ENCODE measurements at places on chromosomes 11 and 22.
A peak's percentile ranks its signal among the peaks of the same experiment; 100 is the strongest.

- DNase-seq: no peak
Observed at GRCh38 chr22:29148036-29148435, 57.7 kb upstream of the EMID1 start.

DNA sequence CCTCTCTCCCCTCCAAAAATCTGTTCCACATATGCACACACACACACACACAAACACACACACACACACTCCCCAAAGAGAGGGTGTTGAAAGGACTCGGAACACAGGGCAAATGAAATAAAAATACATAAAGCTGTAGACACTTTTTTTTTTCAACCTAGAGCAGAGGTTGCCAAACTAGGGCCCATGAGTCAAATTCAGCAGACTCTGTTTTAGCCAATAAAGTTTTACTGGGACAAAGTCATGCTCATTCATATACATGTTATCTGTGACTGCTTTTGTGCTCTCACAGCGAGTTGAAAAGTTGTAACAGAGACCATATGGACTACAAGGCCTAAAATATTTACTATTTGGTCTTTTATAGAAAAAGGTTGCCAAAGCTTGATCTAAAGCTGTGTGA lies 8.9 kb downstream of the IMMP1L start:
- no peak for DNase-seq

- no peak for DNase-seq
Observed at GRCh38 chr22:37599153-37599552, 9.5 kb upstream of the GGA1 start.

GRCh38 chr11:100956351-100956750 lies 173.3 kb downstream of the PGR start:
- no peak for DNase-seq

DNA sequence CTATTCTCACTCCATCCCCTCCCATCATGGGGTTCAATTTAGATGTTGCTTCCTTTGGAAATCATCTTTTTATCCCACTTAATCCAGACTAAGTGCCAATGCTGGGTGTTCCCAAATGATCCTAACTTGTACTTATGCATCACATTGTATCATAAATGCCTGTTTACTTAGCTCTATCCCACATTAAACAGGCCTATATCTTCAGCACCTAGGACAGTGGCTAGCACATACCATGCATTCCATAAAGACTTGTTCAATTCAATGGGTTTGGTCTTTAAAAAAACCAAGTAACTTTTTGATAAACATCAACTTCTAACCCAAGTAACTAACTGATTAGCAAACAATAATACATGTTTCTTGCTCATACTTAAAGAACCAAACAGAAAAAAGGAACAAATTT lies 40.6 kb downstream of the RSF1 start:
- DNase-seq: no peak

GRCh38 chr11:83736684-83737083 lies 450.5 kb upstream of the CCDC90B start:
- DNase-seq: no peak

- DNase-seq: no peak
Observed at GRCh38 chr11:1927848-1928469, 8.5 kb downstream of the TNNT3 start.

DNA sequence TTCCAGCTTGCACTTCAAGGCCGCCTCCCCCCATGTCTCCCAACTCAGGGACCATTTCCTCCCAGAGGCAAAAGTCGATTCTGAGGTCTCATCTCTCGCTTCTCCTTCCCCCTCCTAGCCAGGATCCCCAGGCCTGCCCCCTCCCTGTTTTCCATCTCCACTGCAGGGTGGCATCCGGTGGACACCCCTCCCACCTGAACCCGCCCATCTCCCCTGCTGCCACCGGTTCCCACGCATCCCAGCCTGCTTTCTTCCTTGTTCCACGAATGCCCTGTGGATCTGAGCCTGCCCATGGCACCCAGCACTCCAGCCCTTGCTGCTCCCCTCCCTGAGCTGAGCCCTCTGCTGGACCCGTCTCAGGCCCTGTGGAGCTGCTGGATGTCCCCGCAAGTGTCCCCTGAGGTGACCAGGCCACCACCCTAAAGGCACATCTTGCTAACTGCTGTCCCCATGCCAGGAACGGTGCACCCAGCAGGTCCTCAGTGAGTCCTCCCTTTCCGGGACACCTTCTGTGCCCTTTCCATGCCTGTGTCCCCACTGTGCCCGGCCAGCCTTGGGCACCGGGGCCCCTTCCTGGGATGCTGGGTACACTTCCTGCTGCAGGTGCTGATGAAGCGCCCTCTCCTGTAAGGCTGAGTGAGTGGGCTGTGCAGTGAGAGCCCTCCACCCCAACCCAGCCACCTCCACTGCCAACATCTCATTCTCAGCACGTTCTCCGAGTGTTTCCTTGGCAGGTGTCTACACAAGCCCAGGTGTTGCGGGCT lies 936 bp downstream of the IL17REL start:
- no peak for DNase-seq

DNA sequence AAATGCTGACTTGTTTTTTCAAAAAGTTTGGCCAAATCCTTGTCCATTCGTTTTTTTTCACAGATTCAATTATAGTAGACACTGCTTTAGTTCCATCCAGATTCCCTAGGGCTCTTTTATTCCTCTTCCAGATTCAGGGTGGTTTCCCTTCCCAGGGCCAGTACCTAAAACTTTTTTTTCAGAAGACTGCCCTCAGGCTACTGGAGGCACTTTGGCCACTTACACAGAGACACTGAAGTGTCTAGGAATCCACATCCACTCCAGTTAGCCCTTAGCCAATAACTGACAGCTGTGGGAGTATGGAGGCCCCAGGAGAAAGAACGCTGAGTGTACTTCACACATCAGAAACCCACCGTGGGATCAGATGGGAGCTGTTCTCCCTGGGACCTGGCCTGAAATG lies 77.3 kb downstream of the CCDC34 start:
- DNase-seq: no peak

- DNase-seq: no peak
Observed at GRCh38 chr11:27018902-27019529, 21.6 kb upstream of the BBOX1 start.

- no peak for DNase-seq
Observed at GRCh38 chr11:60699284-60699691, at the start of gene MS4A8. Gene MS4A8, plus strand, starts transcription at chr11:60699612. Its CDS starts 1,249 bp downstream, at chr11:60700861.

DNA sequence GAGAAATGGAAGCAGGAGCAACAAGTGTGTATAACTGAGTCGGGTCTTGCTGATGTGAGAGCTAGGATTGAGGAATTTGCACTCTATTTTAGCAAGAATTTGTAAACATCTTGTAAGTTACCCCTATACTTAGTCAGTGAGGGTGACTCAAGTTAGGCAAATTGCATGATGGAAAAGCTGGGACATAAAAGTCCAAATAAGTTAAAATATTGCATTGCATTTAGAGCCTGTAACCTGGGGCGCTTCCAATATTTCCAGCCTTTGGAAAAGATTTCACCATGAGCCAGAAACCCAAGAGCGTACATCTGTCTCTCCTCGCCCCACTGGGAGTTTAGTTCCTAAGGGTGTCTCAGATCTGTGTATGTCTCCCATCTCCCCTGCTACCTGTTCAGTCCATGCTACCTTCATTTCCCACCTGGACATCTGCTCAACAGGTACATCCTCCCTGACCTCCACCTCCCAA lies 37.0 kb upstream of the ACCSL start:
- no peak for DNase-seq

DNA sequence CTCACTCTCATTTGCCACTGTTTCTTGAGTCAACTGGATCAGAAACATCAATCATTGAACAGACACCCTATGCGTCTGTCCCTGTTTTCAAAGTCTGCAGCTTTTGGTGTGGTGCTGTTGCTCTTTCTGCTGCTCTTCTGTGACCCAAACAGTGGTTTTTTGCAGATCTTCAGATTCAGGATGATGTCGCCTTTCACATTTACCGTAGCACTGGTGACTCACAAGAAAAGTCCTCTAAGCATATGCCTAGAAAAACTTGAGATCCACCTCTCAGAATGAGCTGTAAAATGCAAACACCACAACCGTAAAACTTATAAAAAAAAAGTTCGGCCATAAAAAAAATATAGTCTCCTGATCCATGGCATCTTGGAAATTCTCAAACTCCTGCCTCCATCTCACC lies 400.4 kb downstream of the NTM start:
- no peak for DNase-seq

- no peak for DNase-seq
Observed at GRCh38 chr11:69435161-69435986, 46.1 kb upstream of the LINC01488 start.

DNA sequence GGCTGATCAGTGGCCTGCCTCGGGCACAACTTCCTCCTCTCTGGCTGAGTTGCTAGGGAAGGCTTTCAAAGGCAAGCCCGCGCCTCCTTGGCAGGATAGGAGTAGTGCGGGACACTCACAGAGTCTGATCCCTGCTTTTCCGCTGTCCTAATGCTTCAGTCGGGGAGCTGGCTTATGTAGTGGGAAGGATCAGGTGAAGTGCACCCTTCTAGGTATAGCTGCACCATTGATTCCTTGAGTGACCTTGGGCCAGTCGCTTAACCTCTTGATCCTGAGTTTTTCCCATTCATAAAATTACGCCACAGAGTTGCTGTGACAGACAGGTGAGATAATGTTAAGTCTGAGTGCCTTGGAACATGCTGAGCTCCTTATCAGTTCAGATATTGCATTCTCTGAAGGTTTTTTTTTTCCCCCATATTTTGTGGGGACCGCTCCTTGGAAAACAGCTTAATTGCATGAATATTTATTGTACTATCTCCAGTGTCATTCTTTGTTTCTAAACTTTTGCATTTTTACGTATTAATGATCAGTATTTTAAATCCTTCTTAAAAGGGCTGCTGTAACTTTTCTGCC lies 961 bp downstream of the IPO7 start:
- DNase-seq: peak; percentile 9

Data from activated CD4-positive, alpha-beta T cell treated with anti-CD3 and anti-CD28 coated beads, Interleukin-2, amount 50 U/mL, for 24 hours (primary cell).